ENCODE measurements at places on chromosomes 13 and 19. TPM values are rescaled to one million over a fixed set of nuclear protein-coding genes. Genes with fewer than 3 reads are reported as not detected.
A peak's percentile ranks its signal among the peaks of the same experiment; 100 is the strongest.

- DNase-seq = no peak
Observed at GRCh38 chr13:113005076-113005865, 36.3 kb downstream of the MCF2L start.

DNA sequence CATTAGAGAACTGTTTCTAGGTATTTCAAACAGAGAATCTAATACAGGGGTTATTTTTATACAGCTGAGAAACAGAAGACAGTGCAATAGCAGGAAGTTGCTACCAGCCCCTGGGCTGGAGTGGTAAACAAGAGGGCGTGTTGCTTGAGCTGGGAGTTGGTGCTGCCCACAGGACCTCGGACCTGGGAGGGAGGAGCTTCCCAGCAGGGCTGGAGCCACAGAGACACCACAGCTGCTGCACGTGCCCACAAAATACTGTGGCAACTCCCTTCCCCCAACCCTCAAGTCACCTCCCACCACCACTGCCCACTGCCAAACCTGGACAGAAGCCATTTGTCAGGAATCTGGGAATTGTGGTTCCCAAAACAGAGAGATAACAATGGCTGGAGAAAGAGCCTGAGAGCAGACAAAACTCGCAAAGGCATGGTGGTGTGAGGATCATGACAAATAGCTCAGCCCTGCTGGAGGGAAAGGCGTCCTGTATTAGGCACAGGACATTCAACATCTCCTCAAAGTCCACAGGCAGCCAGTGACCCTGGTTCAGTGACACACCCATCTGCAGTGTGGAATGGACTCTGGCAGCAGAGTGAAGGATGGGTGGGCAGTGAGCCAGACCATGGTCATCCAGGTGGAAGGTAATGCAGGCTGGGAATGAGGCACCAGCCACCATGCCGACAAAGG, 57.2 kb downstream of the SPATA13 start:
- no peak for DNase-seq

GRCh38 chr19:54928299-54928698, 19.0 kb downstream of the NLRP7 start:
- DNase-seq = no peak

DNA sequence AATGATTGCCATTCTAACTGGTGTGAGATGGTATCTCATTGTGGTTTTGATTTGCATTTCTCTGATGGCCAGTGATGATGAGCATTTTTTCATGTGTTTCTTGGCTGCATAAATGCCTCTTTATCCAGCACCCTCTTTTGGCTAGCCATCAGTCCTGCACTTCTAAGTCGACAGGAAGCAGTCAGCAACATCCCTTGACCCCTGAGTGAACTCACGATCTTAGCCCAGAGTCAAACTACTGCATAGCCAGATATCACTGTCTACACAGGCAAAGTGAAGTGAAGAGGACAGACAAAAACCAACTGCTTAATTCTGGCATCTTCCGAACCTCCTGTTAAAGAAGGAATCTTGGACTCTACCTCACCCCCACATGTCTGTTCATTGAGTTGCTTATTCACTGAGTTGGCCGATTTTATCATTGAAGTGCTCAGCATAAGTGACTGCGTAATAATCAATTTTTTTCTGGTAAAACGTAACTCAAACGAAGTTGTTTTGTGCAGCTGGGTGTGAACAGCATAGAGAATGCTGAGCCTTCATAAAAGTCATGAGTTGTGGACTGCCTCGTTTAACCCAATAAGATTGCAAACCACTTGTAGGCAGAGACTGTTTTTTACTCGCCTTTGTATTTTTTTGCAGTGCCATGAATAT, 304.2 kb downstream of the COG6 start:
- DNase-seq = no peak

- peak; percentile 1 for DNase-seq
Observed at GRCh38 chr13:86298725-86299124, 499.5 kb upstream of the SLITRK6 start.

- DNase-seq = no peak
Observed at GRCh38 chr19:10295305-10295846, 5.6 kb downstream of the ICAM5 start.

- no peak for DNase-seq
Observed at GRCh38 chr19:23554548-23554947, 132.5 kb downstream of the ZNF675 start.

The SIGLEC10 gene
- 0.55 TPM for total RNA-seq
